ENCODE measurements at places on chromosomes 3 and 15. TPM values are rescaled to one million over a fixed set of nuclear protein-coding genes. Genes with fewer than 3 reads are reported as not detected.
A peak's percentile ranks its signal among the peaks of the same experiment; 100 is the strongest.

DNA sequence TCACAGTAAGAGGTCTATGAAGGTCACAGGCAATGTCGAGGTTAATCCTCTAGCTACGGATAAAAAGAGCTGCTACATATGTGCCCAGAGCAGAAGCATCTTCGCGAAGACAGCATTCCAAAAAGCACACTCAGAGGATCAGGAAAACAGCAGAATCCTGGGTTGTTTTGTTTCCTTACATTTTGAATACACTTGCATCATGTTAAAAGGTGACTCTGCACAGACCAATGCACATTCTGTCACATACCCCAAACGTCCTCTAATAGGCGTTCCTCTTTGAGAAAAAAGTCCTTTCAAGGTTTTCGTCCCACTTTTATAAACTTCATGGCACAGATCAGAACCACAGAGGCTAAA is 52.7 kb downstream of the VGLL4 start:
- no peak for DNase-seq

GRCh38 chr15:65409036-65409631 is 13.6 kb downstream of the IGDCC4 start:
- peak; percentile 96 for DNase-seq

GRCh38 chr3:65411367-65411766 is 627.4 kb downstream of the MAGI1 start:
- DNase-seq, result no peak

DNA sequence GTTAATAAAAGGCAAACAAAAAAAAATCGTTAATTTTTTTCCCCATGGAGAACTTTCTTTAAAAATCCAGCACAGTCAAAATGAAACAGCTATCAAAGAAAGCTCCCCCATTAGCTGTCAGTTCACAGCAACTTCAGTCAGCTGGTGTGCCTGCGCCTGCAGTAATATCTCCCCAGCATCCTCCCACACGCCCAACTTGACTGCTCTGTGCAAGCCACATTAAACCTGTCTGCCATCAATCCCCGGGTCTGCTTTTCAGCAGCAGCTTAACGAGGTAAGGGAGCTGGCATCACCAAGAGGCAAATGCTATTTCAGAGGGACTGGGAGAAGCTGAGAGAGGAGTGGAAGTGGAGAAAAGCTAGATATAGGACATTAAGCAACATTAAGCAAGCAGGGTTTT is 337.5 kb downstream of the GAP43 start:
- DNase-seq, result no peak

Gene MAP3K13
- total RNA-seq, result 26.4 TPM

DNA sequence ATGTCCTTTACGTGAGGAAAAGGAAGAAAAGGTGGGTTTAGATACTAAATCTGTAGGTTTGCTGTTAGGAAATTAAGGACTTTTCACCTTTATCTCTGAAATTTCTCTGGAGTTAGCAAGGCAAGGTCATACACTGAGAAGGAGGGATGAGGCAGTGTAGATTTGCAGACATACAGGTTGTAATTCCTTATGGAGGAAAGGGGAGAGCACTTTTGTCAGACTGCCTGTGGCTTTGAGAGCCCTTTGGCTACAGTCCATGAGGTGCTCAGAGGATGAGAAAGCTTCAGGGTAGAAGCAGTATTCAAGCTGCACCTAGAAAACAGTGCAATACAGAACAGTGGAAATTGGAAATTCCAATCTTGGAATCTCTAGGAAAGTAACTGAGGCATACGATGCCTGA is 8.3 kb downstream of the RPL14 start:
- DNase-seq, result no peak

- no peak for DNase-seq
Observed at GRCh38 chr3:163362151-163362550, 1716.1 kb downstream of the SI start.

GRCh38 chr15:45635191-45635638 is 386 bp downstream of the SQOR start:
- peak; percentile 25 for DNase-seq

Gene GOLGA8F
- total RNA-seq, result not detected

- no peak for DNase-seq
Observed at GRCh38 chr3:121649645-121650044, 11.1 kb downstream of the HCLS1 start.

Data from A172 (cell line).